RPMI8226 (cell line): ENCODE measurements at places on chromosomes 4 and X.

- DNase-seq, result no peak
Measured at GRCh38 chr4:39818646-39819045, 120.7 kb downstream of the UBE2K start.

DNA sequence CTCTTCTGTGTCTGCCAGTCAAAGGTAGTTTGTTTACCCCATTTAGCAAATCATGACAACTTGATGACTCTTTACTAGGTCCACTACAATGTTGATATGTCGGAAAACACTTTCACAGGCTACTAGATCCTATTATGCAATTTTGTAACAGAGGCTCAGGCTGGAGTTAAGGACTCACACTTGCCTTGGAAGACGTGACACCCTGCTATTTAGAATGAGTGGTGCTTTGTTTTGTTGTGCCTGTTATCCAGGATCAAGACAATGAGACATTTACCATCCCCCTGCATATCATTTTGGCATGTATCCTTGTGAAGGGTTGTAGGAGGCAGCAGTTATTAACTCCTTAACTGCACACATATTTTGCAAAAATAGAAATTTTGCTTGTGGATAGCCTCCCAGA is 263.7 kb downstream of the IL1RAPL1 start:
- no peak for DNase-seq

GRCh38 chrX:22366166-22366702 is 93.5 kb downstream of the CBLL2 start:
- DNase-seq, result no peak

DNA sequence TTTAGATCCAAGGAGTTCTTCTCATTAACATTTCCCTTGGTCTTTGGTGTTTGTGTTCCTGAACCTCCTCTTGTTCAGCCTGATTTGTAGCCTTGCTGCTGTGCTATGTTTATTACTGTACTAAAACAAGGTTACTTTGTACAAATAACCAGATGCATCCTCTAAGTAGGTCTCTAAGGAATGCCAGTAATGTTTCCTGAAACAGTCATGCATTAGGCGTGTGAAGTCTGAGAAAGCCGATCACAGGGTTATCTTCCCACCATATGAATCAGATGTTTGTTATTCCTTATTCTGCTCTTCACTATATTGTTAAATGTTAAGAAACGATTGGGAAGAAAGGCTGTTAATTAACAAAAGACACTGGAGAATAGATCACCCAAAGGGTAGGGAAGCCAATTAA is 66.9 kb downstream of the GALNTL6 start:
- DNase-seq, result no peak

DNA sequence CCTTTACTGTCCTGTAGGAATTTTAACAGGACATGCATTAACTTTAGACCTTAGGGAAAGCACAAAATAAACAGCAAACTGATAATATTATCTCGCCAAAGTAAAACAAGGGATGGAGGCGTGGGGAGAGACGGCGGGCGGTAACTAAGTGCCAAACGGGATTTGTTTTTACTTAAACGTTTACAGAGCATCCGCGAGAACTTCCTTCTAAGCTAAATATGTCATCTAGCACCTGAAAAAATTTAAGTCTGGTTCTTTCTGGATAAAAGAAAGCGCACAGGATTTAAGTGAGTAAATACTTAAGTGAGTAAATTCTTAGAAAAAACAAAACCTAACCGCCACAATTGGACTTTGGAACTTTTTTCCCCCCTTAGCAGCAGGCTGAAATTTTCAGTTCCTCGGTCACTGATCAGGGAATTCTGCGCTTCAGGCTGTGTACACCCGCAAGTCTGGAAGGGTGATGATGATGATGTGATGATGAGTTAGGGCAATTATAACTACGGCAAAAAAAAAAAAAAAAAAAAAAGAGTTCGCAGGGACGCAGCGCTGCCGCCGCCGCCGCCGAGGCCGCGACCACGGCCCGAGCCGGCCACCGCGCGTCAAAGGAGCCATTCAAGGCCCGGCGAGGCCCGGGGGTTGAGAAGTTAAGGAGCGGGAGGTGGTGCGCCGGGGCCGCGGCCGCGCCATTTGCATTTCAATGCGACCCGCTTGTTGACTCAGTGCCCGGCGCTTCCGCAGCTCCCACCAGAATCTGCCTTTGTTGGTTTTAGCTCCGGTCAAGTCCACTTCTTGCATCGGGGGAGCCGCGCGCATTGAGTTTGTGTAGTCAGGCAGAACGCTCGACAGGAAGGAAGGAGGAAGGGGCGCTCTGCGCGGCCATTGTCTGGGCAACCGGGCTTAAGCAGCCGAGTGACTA is 108.8 kb downstream of the SPRY1 start:
- DNase-seq, result no peak

DNA sequence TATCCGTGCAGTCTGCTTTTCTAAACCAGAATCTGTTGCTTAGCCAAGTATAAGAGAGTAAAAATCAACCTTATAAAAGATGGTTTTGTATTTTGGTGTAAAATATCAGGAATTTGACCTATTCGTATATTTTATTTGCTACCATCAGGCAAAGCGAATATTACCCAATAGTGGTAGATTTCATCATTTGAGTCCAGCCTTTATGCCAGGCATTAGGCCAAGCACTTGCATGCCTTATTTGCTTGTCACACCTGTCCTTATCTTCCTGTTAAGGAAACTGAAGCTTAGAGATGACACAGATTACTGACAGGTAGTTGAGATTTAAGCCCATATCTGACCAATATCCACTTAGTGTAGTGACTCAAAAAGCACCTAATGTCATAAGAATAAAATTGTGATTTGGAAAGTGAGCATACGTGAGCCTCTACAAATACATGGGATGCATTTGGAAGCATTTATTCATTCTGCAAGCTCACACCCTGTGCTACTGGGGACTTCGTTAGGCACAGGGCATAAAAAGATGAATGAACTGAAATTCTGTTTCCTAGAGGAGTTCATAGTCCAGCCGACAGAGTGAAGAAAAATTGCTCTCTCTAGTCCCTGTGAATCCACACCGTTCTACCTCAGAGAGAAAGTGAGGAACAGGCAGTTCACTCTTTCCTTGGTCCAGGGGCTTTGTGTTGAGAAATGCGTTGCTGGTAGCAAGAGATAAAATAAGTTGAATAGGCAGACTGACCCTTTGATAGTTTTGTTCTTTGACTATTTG is 2.3 kb upstream of the RNF212 start:
- DNase-seq, result no peak

- DNase-seq, result peak; percentile 20
Measured at GRCh38 chrX:49001521-49002090, 458 bp downstream of the GRIPAP1 start.

DNA sequence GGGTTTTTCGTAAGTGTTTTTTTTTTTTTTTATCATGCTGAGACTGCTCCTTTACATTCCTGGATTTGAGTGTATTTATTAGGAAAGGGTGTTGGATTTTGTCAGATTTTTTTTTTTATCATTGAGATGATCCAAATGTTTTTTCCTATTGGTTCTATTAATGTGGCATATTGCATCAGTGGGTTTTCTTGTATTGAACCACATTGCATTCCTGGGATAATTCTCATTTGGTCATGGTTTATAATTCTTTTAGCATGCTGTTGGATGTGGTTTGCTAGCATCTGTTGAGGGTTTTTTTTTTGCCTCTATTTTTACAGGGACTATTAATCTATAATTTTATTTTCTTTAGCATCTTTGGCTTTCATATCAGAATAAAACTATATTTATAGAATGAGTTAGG is 28.8 kb downstream of the COL4A5 start:
- DNase-seq, result no peak
